ENCODE measurements at places on chromosomes 5 and 9. TPM values are rescaled to one million over a fixed set of nuclear protein-coding genes. Genes with fewer than 3 reads are reported as not detected.

The GARIN3 gene
- not detected for total RNA-seq

DNA sequence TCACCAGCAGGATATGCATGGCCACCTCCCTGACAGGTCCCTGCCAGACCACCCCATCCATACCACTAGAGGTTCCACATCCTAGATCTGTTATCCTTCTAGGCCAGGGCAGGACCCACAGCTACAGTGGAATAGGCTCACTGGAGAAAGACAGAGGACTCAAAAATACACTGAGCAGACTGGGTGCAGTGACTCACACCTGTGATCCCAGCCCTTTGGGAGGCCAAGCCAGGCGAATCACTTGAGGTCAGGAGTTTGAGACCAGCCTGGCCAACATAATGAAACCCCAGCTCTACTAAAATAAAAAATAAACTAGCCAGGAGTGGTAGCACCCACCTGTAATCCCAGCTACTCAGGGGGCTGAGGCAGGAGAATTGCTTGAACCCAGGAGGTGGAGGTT lies 56.5 kb upstream of the TESK1 start:
- DNase-seq = no peak

DNA sequence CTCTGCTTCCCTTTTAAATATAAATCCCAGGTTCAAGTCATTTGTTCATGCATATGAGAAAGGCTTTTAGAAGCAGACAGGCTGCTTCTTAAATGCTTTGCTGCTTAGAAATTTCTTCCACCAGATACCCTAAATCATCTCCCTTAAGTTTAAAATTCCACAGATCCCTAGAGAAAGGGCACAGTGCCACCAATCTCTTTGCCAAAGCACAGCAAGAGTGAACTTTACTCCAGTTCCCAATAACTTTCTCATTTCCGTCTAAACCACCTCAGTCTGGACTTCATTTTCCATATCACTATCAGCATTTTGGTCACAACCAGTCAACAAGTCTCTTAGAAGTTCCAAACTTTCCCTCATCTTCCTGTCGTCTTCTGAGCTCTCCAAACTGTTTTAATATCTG lies 679.8 kb upstream of the FTMT start:
- DNase-seq = no peak

DNA sequence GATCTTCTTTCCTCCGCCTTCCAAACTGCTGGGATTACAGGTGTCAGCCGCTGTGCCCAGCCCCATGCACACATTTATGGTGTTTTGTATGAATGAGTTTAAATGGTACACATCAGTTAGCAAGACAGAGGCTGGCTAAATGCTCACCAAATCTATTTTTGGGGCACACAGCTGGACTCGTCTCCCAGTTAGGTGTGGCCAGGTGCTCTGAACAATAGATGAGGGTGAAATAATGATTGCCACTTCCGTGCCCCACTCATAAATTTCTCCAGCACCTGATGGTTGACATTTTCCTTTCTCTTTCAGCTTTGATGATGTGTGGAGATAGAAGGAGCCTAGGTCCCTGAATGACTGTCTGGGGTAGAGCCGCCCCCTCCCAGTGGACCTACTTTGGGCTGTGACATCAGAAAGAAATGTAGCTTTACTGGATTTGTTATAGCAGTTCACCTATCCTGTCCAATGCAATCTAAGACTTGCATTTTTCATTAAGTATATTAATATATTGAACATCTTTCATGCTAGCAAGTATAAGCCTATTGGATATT lies 8.6 kb upstream of the RAPGEF1 start:
- no peak for DNase-seq
